ENCODE measurements at places on chromosomes 3 and 15.

- DNase-seq: no peak
These were observed 163.2 kb downstream of the PDZRN3 start for GRCh38 chr3:73461547-73461946.

DNA sequence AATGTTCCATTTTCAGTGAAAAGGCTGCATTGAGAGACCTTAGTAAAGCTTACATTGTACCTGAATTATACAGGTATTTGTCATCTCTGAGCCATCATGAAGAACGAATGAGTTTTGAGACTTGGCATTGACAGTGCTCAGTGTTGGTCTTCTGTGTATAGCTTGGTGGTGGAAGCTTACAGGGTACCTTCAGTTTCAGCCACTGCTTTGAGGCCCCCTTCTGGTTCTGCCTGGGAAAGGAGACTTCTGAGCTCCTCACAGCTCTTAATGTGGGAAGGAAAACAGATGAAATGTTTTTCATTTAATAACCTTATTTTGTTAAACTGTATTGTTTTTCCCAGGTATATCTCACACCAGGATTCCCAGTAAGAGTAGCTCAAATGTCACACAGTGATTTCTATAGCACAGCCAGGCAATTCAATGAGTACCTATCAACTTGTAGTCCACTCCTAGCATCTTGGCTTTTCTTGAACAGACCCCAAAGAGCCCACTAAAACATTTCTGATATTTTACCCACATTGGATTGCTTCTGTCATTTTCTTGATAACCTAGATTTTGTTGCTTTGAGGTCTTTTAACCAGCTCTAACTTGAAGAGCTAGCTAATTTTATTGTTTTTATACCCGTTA lies 5.6 kb downstream of the SERPINI1 start:
- DNase-seq: no peak

GRCh38 chr3:139985576-139985975 lies 50.6 kb downstream of the CLSTN2 start:
- DNase-seq: no peak

- DNase-seq: no peak
These were observed 74.6 kb downstream of the SLC6A11 start for GRCh38 chr3:10890665-10891064.

DNA sequence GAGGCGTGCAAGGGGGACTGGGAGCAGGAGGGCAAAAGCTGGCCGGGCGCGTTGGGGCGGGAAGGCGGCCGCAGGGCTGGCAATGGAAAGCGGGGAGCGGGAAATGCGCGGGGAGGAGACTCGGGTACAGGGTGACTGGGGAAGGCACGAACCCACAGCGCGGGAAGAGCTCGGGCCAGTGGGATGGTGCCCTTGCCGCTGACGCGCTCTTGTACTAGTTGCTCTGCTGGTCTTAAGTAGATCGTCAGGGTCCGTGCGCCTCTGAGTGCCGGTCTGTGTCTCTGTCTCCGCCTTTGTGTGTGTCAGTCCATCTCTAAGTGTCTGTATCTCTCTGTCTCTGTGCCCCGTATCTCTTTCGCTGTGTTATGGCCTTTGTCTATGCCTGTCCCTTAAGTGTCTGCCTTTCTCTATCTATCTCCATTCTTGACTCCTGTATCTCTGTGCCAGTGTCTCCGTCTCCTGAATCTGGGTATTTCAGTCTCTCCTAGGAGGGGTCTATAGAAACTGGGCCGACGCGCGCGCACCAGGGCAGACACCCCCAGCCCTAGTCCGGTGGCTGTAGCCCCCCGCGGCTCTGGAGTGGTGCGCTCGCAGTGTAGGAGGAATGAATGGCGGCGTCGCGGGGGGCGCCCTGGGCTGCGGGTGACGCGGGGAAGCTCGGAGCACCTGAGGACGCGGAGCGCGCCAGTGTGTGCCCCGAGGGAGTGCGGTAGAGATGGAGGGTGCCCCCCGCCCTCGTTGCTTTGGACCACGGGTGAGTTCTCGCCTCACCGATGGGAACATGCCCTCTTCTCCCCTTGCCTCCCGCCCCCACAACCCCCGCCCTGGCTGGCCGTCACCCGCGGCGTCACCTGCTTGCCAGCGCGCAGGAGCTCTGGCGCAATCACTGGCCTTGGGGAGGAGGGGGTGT lies 756 bp upstream of the CAMK2N2 start:
- DNase-seq: no peak

GRCh38 chr3:195160908-195161434 lies 110.0 kb downstream of the XXYLT1 start:
- DNase-seq: no peak

DNA sequence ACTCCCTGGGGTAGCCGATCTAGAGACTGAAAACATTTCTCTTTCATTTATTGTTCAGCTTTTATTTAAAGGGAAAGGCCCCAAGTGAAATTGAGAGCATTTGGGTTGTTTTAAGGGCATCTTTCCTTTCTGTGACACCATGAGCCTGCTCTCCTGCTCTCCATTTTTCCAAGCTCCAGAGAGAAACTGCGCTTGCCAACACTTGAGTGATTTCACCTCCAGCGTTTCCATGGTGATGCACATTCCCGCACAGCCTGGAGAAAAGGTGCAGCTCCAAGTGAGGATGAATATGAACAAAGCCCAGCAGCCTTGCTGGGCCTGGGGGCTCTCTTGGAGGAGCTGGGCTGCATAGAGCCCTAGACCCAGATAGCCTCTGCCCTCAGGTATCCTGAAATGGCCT lies 159.2 kb upstream of the PPP2R3A start:
- no peak for DNase-seq

DNA sequence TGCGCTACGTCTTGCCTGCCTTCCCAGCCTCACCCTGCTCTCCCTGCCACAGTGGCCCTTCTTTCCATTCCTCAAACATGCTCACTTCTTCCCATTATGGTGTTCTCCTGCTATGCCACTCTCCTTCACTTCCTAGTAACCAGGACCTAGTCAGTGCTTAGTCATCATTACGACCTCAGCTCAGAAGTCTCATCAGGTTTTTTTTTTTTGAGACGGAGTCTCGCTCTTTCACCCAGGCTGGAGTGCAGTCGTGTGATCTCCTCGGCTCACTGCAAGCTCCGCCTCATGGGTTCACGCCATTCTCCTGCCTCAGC lies 149.5 kb downstream of the GREM1 start:
- no peak for DNase-seq
